ENCODE measurements at places on chromosomes 5 and 9. TPM values are rescaled to one million over a fixed set of nuclear protein-coding genes. Genes with fewer than 3 reads are reported as not detected.

MEIKIN gene
- total RNA-seq = not detected

ENDOG gene
- 24.9 TPM for total RNA-seq

FOXD4 gene
- 0.10 TPM for total RNA-seq

HMMR gene
- 58.0 TPM for total RNA-seq

NR6A1 gene
- total RNA-seq = 3.1 TPM

NSG2 gene
- total RNA-seq = not detected

GRPEL2 gene
- total RNA-seq = 35.7 TPM
